ENCODE measurements at places on chromosomes 2 and 18.

DNA sequence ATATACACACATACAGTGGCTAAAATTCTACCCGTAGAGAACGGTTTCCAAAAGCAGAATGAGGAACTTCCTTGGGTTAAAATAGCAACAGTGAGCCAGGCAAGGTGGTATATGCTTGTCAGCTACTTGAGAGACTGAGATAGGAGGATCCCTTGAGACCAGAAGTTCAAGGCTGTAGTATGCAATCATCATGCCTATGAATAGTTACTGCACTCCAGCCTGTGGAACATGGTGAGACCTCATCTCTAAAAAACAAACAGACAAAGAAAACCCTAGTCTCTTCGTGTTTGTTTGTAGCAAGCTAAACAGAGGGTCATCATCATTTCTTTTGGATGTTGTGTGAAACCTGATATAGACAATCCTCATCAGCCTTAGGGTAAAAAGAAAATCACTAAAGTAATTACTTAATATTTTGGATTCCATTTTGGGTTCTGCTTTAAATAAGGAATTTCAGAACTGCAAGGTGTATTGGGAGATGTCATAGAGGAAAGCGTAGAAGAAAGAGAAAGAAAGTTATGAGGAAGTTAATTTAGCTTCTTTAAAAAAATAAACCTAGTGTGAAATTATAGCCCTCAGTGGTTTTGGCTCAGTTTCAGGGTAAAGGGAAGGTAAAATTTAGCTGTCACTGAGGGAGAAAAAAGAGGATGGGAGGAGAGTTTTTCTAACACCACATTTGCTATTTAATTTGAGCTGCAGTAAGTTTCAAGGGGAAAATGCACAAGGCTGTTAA, 46.5 kb downstream of the PLEK start:
- DNase-seq = no peak

DNA sequence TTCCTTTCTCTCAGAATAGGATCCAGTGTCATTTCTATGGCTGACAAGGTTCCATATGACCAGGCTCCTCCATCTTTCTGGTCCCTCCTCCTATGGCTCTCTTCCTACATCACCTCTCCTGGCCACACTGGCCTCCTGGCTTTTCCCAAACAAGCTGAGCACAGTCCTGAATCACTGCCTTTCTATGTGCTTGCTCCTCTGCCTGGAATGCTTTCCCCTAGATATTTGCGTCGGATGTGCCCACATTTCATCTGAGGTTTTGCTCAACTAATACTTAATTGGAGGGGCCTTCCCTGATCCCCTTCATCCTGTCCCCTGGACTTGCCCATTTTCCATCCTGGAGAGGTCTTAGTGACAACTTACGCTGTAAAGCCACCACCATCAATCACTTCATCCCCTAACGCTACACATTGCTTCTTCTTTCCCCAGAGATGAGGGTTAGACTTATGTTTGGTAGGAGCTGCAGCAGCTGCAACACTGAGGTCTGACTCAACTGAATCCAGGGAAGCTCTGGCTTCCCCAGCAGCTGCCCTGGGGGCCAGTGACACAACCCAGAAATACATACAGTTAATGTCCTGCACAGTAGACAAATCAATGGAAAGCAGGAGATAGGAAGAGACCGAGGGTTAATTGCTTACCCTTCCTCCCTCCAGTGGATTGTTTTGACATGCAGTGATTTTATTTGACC, 42.9 kb downstream of the QPCT start:
- DNase-seq = no peak

DNA sequence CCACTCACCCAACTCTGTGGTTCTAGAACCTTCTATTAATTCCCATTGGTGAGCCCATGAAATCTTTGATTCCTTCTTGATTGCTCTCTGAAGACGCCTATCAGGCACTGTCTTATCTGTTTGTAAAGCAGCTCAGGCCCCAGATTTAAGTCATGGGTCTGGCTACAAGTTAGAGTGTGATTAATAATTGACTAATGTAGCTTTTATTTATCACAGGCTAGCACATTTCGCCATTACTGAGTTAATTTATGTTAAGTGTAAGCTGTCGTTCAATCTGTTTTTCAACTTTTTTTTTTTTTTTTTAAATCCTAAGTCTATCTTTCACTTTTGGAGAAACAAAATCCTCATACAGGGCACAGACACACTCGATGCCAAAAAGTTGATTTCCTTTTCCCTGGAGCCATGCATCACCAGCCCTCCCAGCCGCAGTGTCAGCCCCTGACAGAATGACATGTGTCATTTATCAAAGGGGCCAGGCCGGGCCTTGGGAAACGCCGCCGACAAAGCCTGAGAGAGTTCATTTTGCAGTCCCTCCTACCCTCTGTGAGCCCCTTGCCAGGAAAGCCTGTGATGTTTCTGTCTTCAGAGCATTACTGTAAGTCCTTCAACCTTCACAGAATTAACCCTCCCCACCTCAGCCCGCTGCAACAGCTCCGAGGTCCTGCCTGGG, 15.8 kb downstream of the TSHZ1 start:
- no peak for DNase-seq

- no peak for DNase-seq
These were observed 2.6 kb upstream of the UBE2F start for GRCh38 chr2:237964194-237964577.

- no peak for DNase-seq
These were observed 854.3 kb downstream of the LRRTM4 start for GRCh38 chr2:76667821-76668271.

- DNase-seq = no peak
These were observed 86.5 kb downstream of the LRP2 start for GRCh38 chr2:169275696-169276444.

DNA sequence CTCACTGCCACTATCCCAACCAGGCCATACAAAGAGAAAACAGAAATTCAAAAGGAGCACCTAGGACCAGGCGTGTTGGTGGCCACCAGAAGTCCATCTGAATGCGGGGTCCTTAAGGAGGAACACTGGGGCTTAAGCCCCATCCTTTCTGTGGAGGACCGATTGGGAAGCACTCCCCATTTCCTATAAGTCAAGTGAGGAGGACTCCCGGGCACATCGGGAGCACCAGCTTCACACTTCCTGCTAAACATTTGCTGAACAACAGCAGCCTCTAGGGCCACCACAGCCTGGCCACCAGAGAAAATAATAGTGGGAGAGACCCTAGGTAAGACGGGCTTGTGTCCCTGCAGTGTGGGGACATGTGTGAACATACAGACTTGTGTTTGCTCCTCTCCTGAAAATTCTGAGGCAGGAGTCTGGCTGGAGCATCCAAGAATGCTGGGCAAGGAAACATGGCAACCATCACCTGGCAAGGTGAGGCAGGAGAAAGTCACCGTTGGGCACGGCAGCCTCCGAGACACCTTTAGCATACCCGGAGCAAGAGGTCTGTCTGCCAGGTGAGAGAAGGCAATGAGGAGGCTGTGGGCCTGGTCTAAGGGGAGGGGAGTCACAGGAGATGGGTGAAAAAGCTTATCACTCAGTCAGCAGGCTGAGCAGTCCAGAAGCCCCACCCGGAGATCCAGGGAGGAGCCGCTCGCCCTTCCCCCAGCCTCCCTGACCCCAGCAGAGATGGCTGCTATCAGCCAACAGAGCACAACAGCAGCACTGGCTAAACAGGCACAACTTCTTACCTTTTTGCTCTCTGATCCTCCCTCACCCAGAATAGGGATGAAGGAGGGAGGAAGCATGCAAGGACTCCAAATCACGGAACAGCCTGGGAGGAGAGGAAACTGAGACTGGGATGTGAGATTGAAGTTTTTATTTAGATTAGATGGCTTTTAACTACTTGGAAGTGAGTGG, 282.3 kb downstream of the EIPR1 start:
- DNase-seq = no peak

- no peak for DNase-seq
These were observed 14.5 kb downstream of the SESTD1 start for GRCh38 chr2:179250095-179250494.

- DNase-seq = no peak
These were observed 48.7 kb downstream of the DPP4 start for GRCh38 chr2:162025121-162025911.
